ENCODE measurements at places on chromosomes 4 and X.

- DNase-seq: no peak
Observed at GRCh38 chr4:77776182-77777134, 42.7 kb downstream of the CNOT6L start.

- DNase-seq: no peak
Observed at GRCh38 chr4:41613386-41613785, 75.4 kb downstream of the LIMCH1 start.

DNA sequence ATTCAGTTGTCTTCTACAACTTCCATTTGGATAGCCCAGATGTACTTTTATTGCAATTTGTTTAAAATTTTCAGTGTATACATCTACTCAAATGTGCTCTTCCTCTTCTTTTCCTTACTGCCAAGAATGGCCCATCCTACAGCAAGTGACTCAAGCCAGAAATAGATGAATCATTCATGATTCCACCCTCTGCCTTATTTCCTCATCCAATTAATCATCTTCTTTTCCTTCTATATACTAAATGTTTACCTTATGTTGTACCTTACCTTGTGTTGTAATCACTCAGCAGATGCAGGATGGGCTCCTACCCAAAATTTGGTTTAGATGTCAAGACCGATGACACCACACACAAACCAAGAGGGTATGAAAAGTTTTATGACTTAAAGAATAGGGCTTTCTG lies 437.8 kb downstream of the GRXCR1 start:
- DNase-seq: peak; percentile 33

GRCh38 chr4:80005863-80006262 lies 67.2 kb downstream of the ANTXR2 start:
- DNase-seq: peak; percentile 23

GRCh38 chr4:39228377-39228776 lies 46.0 kb downstream of the WDR19 start:
- DNase-seq: no peak

DNA sequence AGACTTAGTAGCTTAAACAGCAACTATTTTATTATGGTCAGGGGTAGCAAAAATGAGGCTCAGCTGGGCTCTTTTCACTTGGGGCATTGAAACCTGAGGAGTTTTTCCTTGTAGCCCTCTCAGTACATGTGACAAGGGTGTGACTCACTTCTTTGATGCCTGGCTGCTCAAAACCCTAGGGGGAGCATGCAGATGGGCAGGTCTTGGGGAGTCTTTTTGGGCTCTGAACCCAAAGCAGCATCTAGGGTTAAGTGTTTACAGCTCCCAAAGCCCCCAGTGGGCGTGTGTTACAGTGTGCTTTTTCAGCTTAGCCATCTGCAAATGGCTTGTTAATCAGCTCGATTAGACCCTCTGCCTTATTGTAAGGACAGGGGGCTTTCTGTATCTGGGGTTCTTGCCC lies 1752.7 kb downstream of the PCDH7 start:
- no peak for DNase-seq

- DNase-seq: no peak
Observed at GRCh38 chr4:137360761-137361160, 171.5 kb downstream of the PCDH18 start.

GRCh38 chr4:95092766-95093165 lies 335.0 kb downstream of the BMPR1B start:
- no peak for DNase-seq

DNA sequence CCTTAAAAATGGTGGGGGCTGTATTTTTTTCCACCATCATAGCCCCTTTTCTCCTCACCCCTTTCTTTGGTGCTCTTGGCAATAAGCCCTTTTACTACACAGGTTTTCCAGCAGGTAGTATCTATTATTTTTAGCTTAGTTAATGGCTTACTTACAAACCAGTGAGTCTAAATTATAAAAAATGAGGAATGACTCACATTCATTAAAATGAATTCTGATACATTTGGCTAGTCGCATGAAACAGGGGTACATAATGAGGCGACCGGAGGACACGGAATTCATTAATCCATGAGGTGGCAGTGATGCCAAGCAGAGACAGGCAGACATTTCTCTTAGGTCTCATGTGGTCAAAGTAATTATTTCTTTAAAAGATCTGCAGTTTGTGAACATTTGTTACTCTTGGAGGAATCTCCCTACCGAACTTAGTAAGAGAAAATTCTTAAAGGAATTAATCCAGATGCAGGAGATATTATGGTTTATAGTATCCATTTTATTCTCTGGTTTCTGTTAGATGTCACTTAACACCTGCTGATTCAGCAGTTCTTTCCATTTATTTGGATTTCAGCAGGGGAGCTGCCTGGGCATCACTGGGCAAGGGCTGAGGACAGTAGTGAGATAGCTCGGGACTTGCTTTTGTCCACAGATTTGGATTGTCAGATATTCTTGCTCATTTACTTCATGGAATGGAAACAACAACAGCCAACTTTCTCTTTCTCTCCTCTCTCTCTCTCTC lies 575.0 kb upstream of the NR3C2 start:
- no peak for DNase-seq

GRCh38 chr4:55546506-55546755 lies 278 bp downstream of the CLOCK start:
- no peak for DNase-seq

DNA sequence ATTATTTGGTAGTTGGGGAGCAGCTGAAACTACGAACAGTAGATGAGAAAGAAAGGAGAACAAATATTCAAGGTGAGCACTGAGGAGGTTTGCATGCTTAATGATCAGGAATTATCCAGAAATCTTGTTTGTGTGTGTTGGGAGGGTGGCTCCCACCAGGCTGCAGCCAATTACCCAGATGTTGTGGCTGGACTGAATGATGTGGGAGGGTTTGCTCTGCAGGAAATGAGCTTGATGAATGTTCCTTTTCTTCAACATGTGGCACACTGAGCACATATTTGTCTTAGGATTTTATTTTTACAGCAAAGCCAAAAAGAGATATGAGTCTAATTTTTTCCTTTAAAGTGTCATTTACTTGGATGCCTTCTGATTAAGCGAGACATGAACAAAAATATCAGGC lies 48.3 kb upstream of the AMOT start:
- DNase-seq: no peak

- DNase-seq: no peak
Observed at GRCh38 chr4:38568768-38569167, 95.2 kb upstream of the KLF3 start.

- no peak for DNase-seq
Observed at GRCh38 chr4:158837527-158838141, 68.8 kb downstream of the FNIP2 start.

- DNase-seq: no peak
Observed at GRCh38 chr4:57094832-57095223, 15.4 kb downstream of the IGFBP7 start.

DNA sequence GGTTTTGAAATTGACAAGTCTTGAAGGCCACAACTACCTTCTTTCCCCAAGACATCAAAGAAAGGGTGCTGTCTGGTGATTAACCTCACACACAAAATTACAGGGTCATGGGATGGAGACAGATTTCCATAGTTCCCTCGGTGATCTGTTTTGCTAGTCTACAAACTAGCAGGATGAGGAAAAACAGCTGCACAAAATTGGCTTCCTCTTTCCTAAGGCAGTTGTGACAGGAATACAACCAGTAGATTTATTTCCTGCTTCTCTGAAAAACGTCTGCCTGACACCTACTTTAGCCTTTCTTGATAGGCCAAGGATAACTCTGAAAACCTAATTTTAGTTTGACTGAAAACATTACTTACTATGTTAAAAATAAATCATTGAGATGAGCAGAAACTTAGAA lies 39.6 kb downstream of the DKK2 start:
- DNase-seq: no peak

DNA sequence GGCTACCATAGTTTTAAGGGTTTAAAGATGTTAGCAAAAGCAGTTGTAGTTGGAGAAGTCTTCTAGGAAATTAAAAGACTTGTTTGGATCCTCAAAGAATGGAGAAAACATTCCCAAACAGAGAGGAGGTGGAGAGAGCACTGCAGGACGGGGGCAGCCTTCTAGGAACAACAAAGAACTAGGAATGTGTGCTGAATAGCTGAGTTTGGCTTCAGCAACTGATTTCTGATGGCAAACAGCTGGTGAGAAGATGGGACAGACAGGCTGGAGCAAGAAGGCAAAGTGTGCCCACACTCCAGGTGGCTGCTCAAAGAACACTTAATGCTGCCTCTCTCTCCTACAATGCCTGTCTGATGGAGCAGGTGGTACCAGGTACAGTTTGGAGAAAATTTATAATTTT lies 1331.1 kb downstream of the ADGRL3 start:
- DNase-seq: no peak

DNA sequence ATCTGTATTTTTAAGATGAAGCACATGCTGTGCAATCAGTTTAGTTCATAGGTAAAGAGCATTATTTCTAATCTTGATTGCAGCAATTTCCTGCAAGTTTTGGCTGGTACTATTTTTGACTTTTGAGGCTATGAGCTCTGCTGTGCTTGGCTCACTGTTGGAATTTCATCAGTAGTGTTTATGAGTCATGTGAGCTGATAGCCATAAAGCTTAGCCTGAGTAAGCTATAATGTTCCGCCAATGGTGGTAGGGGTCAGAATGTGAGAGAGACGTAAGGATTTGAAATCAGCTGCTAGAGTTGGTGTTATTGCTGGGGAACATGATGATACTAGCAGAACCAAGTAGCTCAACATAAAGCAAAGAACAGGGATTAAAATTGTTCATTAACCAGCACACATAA lies 590.9 kb upstream of the GNPDA2 start:
- DNase-seq: no peak

DNA sequence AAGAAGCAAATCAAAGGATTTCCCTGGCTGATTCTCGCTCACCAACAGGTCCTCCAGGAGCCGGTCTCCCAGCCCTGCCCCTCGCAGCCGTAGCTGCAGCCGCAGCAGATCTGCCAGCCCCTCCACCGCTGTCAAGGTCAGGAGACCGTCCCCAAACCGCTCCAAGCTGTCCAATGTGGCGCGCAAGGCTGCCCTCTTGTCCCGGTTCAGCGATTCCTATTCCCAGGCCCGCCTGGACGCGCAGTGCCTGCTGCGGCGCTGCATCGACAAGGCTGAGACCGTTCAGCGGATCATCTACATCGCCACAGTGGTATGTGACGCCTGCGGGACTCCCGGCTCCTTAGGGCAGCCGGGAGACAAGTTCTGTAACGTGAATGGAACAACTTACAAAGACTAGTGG lies 25.6 kb downstream of the SPATA18 start:
- DNase-seq: no peak

GRCh38 chr4:37816719-37817118 lies 9.8 kb upstream of the PGM2 start:
- no peak for DNase-seq

DNA sequence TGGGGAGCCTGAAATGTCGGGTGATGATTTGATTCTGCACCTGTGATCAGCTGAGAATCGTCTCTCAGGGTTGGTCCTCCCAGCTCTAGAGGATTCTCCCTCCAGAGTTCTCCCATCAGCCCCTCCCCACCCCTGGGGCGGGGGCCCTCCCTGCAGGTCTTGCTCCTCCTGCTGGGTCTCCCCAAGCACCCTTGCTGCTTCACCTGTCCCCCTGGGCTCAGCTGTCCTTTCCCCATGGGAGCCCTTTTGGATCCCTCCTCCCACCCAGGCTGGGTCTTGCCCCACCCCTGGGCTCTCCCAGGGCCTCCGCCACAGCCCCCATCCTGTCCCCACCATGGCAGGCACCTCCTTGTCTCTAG lies 22.2 kb downstream of the PSAPL1 start:
- DNase-seq: no peak

DNA sequence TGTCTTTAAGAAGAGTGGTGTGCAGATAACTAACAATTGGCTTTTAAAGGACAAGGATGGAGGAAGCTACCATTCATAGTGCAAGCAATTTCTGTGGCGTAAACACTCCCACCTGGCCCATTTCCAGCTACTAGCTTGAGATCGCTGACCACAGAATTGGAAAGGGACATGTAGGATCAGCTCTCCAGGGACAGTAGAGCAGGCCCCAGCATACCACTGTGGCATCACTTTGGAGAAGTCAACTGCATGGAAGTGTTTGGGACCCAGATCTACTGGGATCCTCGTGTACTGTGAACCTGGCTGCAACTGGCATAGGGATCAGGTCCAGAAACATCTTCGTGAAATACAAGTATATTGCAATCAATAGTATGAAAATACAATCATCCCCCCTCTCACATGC lies 515.0 kb downstream of the INPP4B start:
- no peak for DNase-seq

GRCh38 chr4:27248829-27249228 lies 388.2 kb downstream of the STIM2 start:
- no peak for DNase-seq

DNA sequence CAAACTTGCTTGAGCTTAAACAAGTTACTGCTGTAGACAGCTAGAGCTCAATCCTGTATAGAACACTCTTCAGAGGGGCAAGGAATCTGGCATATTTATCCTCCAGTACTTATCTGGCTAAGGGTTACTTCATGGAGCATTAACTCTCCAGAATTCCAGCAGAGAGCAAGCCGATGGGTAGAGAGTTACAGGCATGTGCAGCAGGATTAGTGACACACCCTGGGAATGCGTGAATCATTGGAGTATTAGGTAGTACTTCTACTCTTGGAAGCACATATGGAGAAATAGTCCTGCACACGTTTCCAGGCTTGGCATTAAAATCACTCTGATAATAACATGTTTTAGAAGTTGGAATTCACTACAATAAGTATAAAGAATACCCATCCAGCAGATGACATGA lies 35.4 kb downstream of the GRXCR1 start:
- DNase-seq: no peak

DNA sequence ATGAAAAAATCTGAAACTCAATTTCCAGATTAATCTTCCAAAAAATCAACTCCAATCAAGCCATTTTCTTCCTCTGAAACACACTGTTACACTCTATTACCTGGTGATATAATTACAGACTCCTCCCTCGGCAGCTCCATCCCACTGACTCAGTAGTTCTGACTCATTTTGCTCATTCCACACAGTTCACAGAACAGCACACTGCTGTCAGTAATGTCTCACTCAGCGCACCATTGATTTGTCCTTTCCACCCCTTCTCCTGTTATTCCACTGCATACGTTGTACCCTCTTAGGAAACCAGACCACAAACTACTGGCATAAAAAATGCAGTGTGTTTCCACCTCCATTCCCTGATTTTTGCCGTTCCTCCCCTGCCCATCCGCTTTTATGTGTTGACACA lies 212.7 kb downstream of the SLIT2 start:
- peak; percentile 13 for DNase-seq

- no peak for DNase-seq
Observed at GRCh38 chr4:100177855-100178254, 12.4 kb downstream of the DDIT4L start.

Measured in keratinocyte (primary cell).